NCI-H446 treated with DMSO at 0.1 percent for 48 hours (cell line): ENCODE measurements at places on chromosomes 16 and 17.

DNA sequence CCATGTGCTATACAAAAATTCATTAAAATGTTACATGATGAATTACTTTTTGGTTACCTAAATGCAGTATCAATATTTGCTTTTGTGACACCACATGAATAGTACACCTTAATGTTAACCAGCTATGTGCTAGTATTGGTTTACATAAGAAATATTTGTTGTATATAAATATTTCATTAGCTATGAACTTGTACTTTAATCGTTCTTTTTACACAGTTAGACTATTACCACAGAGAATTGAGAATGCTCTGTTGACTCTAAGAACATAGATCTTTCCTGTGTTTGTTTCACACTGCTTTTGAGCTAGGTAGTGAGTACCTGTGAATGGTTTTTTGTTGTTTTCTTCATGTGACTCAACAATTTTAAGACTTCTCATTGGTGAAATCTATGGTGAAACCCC lies 93.4 kb downstream of the KANSL1 start:
- no peak for DNase-seq

DNA sequence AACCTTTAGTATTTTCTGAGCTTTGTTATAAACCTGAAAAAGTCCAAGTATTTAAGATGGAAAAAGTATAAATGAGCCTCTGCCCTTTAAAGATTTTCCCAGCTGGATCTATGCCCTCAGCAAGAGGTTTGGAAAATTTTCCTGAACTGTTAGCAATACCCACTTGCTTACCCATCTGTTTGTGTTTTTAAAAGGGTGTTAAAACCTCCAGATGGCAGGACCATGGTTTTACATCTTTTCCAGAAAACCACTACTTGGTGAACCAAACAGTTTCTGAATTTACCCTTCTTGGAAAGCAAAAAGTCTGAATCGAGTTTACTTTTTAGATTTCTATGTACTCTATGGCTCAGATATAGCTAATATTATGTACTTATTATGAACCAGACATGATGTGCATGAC lies 719 bp downstream of the PMFBP1 start:
- DNase-seq: no peak

- DNase-seq: no peak
Measured at GRCh38 chr17:17080181-17080631, 37.9 kb downstream of the MPRIP start.

- DNase-seq: no peak
Measured at GRCh38 chr16:66580605-66581209, 1.4 kb downstream of the CMTM2 start.

GRCh38 chr16:54208237-54208636 lies 78.3 kb downstream of the IRX3 start:
- no peak for DNase-seq

DNA sequence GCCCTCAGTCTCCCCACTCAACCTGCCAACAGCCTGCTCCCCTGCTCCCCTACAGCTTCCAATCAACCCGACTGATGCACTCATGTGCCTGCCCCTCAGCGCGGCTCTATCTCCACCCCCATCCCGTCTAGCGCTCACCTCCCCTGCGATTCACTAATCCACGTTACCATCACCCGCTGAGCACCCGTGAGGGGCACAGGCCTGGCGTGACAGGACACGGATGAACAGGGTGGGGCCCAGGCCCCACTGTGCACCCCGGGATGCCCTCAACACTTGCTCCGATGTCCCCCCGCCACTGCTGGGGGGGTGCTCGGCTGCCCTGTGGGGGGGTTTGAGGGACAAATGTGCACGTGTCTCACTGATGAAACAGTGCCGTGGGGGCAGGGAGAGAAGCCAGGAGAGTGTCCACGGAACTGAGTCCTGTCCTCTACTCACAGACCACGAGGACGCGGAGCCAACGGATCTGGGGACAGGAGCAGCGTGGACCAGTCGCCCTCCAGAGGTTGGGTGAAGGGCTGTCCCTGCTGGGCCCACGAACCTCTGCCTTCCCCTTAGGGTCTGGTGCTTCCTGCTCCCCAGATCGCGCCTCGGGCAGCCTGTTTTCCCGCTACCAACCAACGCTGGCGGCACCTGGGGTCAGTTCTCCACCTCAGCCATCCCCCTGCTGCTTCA lies 66.7 kb downstream of the RPH3AL start:
- no peak for DNase-seq

GRCh38 chr17:66978514-66979061 lies 14.1 kb downstream of the CACNG4 start:
- DNase-seq: no peak

DNA sequence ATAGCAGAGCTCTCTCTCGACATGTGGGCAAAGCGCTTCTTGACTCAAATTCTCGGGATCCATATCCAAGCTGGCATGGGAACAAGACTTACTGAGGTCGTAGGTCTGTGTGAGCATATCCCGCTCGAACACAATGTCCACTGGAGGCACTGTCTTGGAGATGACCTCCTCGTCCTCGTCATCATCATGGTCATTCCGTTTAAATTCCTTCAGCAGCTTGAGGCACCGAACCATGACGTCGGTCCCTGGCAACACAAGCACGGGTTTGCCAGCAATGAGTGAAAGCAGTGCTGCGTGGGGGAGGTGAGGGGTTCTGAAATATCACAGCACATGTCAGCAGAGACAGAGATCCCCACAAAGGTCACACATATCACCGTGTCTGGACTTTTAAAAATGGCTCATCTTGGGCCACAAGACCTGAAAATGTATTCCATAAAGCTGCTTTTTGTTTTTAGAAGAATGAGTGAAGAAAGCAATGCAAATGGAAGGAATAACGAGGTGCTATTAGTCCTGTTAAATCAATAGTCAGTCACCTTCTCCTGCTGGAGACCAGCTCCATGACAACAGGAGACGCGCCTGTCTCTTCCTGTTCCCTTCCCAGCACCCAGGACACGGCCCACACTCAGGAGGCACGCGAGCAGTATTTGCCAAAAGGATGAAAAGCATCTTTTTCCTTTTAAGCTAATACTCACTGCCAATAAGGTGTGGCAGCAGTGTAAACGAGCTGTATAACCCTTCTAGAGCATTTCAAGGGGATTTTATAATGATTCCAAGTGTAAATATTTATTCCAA lies 37.9 kb downstream of the GTF3C1 start:
- DNase-seq: no peak

- no peak for DNase-seq
Measured at GRCh38 chr17:66415366-66416206, 113.2 kb downstream of the PRKCA start.

DNA sequence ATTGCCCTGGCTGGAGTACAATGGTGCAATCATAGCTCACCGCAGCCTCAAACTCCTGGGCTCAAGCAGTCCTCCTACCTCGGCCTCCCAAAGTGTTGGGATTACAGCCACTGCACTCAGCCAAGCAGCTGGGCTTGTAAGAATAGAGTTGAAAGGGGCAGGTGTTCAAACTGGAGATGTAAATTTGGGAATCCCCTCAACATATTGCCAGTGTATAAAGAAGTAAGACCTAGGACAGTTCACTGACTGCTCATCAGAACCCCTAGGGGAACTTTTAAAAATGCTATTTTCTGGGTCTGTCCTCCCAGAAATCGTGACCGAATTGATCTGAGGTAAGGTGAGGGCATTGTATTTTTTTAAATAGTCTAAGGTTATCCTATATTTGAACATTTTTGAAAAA lies 8.9 kb upstream of the DNAJA2 start:
- no peak for DNase-seq

DNA sequence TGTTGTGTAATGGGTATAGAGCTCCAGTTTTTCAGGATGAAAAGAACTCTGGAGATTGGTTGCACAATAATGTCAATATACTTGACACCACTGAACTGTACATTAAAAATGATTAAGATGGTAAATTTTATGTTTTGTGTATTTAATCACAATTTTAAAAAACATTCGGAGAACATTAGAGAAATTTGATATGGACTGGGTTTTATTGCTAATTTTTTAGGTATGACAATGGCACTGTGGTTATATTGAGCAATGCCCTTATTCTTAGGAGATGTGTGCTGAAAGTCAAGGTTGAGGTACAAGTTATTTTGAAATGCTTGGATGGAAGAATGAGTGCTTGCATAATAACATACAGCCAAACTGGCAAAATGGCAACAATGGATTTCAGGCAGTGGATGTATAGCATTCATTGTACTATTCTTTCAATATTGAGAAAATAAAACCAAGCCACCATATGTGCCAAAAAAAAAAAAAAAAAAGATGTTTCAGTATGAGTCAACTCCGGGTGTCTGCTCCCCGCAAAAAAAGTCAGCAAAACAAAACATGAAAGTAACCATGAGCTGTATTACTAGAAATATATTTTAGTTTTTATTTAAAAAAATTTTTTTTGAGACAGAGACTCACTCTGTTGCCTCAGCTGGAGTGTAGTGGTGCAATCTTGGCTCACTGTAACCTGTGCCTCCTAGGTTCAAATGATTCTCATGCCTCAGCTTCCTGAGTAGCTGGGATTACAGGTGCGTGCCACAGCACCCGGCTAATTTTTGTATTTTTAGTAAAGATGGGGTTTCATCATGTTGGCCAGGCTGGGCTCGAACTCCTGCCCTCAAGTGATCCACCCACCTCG lies 19.8 kb downstream of the HOXB1 start:
- no peak for DNase-seq

- DNase-seq: no peak
Measured at GRCh38 chr16:88667461-88667860, 4.6 kb upstream of the MVD start.

DNA sequence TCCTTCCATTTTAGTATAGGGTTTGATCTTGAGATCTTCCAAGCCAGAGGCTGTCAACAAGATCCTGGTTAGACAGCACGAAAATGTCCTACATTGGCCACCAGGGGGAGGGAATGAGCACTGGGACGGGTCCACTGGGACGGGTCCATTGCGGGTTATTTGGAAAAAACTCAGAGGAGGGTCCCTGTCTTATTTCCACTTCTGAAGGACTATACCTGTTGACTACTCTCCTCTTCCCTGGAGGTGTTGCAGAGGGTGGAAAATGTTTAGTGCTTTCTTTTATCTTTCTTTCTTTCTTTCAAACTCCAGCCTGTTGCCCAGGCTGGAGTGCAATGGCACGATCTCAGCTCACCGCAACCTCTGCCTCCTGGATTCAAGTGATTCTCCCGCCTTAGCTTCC lies 2.5 kb downstream of the TTLL6 start:
- DNase-seq: no peak

DNA sequence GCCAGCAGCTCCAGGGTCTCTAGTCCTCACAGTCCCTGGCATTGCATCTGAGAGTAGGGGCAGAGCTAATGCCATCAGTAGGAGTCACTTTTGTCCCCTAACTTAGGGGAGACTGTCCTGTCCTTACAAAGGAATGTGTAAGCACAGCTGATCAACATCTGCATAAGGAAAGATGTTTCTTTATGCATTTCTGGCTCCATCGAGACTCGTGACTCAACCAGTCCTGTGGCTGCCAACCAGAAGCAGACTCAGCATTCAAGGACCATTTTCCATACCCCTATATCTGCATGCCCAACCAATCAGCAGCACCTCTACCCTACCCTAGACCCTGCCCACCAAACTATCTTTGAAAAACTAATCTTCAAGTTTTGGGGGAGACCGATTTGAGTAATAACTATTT lies 8.2 kb upstream of the MPP2 start:
- DNase-seq: no peak

DNA sequence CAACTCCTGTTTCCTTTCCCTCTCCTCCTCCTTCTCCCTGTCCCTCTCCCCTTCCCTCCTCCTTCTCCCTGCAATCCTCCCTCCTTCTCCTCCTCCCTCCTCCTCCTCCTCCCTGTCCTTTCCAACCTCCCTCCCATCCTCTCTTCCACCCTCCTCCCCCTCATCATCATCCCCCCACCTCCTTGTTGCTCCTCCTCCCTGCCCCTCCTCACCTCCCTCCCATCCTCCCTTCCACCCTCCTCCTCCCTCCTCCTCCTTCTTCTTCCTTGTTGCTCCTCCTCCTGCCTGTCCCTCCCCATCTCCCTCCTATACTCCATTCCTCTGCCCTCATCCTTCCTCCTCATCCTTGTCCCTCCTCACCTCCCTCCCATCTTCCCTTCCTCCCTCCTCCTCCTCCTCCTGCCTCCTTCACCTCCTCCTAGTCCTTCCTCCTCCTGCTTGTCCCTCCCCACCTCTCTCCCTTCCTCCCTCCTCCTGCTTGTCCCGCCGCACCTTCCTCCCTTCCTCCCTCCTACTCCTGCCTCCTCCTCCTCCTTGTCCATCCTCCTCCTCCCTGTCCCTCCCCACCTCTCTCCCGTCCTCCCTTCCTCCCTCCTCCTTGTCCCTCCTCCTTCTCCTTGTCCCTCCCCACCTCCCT lies 222.5 kb downstream of the IRF8 start:
- no peak for DNase-seq

GRCh38 chr17:71409712-71410111 lies 711.1 kb upstream of the SOX9 start:
- DNase-seq: no peak

GRCh38 chr17:10368561-10368960 lies 4.2 kb downstream of the MYH13 start:
- DNase-seq: no peak

DNA sequence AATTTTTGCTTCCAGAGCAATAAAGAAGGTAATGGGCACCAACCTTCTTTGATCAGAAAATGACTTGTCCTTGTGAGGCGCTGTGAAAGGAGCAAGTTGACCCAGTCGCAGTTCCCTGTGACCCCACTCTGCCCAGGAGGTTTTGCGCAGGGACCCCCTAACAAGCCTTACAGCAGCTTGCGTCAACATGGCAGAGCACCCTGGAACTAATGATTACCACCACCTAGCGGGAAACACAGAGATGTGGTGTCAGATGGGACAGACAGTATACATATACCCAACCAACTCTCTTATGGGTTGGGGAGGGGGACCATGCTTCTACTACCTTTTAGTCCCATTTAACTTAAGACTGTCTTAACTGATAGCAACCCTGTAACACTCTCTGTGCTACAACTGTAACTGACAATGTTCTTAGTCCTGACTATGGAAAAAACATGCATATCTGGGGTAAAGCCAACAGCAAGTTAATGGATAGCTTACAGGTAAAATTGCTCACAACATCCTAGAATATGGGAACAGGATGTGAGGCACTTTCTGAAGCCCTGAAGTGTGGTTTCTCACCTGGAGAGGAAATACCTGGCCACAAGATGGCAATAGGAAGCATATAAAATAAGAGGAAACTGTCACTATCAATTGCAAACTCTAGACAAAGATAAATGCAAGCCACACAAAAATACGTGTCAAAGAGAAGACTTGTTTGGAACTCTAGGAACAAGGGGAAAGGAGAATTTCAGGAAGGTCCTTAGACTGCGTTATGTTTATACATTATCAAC lies 3.0 kb downstream of the KARS1 start:
- no peak for DNase-seq

- DNase-seq: no peak
Measured at GRCh38 chr17:50292465-50292864, 18.2 kb downstream of the TMEM92 start.
